ENCODE measurements at places on chromosomes 2 and 18. TPM values are rescaled to one million over a fixed set of nuclear protein-coding genes. Genes with fewer than 3 reads are reported as not detected.

Gene MYCN
- 0.49 TPM for total RNA-seq

Gene ARL5A
- 107 TPM for total RNA-seq

Gene UGT1A8
- not detected for total RNA-seq

Gene PLCL1
- 4.0 TPM for total RNA-seq

Gene ZC3H6
- 9.6 TPM for total RNA-seq

Gene GREB1
- total RNA-seq, result 2.9 TPM

Gene PIEZO2
- 33.2 TPM for total RNA-seq

Gene ORC4
- 121 TPM for total RNA-seq

Gene TMEM163
- 34.6 TPM for total RNA-seq

GRCh38 chr18:70496353-70497294 is 207.8 kb downstream of the SOCS6 start:
- DNase-seq, result no peak
- H3K4me1 ChIP-seq, result no peaks in the 10 kb centered on the region
- H3K27ac ChIP-seq, result no peak overlapping the region
- no peaks in the 10 kb centered on the region for H3K36me3 ChIP-seq

GRCh38 chr2:111930875-111931274 is 32.5 kb downstream of the MERTK start:
- peaks cover 5% of the 10 kb centered on the region for H3K4me1 ChIP-seq
- DNase-seq, result no peak
- H3K27ac ChIP-seq, result no peak overlapping the region

DNA sequence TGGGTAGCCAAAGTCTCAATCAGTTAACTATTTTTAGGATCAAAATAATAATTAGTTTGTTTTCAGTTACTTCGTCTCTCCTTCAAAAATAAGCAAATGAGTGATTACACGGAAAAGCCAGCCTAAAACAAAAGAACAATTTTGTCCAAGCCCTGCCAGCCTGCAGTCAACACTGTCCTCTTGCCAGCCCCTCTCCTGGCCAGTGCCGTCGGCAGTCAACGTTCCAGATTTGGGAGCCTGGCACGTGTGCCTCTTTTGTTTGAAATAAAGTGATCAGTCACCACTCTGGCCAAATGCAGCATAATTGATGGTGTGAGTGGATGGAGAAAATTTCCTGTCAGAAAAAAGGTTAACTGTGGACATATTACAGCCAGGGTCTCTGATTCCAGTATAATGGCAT is 260.6 kb upstream of the SKOR2 start:
- no peak for DNase-seq
- no peaks in the 10 kb centered on the region for H3K4me1 ChIP-seq
- no peaks in the 10 kb centered on the region for H3K27me3 ChIP-seq
- no peak overlapping the region for H3K27ac ChIP-seq
- no peaks in the 10 kb centered on the region for H3K36me3 ChIP-seq

GRCh38 chr2:183606718-183607085 is 482.5 kb downstream of the NUP35 start:
- H3K4me1 ChIP-seq, result no peaks in the 10 kb centered on the region
- DNase-seq, result no peak
- H3K27ac ChIP-seq, result no peak overlapping the region
- no peaks in the 10 kb centered on the region for H3K27me3 ChIP-seq
- H3K36me3 ChIP-seq, result no peaks in the 10 kb centered on the region
- H3K4me3 ChIP-seq, result no peak overlapping the region

- no peak overlapping the region for H3K27ac ChIP-seq
- DNase-seq, result no peak
- no peaks in the 10 kb centered on the region for H3K36me3 ChIP-seq
- no peaks in the 10 kb centered on the region for H3K27me3 ChIP-seq
- no peaks in the 10 kb centered on the region for H3K4me1 ChIP-seq
Observed at GRCh38 chr2:132564065-132564464, 105.9 kb downstream of the LYPD1 start.

DNA sequence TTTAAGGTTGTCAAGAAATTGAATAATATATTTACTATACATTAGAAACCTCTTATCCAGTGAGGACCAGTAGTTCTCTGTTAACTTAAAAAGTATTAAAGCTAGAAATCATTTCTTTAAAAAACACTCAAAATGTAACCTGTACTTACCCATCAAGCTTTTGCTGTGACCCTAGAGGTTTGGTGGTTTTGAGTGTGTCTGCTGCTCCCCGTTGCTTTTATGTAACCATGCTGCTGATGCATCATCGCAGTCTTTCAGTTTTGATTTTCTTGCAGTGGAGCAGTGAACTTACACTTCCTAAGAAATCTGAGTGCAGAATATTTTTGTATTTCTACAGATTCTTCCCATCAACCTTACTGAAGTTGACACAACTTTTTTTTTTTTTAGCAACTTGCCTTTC is 34.2 kb downstream of the MRPS9 start:
- no peak overlapping the region for H3K27ac ChIP-seq
- H3K4me1 ChIP-seq, result peaks cover 4% of the 10 kb centered on the region
- no peak for DNase-seq
- H3K4me3 ChIP-seq, result no peak overlapping the region

DNA sequence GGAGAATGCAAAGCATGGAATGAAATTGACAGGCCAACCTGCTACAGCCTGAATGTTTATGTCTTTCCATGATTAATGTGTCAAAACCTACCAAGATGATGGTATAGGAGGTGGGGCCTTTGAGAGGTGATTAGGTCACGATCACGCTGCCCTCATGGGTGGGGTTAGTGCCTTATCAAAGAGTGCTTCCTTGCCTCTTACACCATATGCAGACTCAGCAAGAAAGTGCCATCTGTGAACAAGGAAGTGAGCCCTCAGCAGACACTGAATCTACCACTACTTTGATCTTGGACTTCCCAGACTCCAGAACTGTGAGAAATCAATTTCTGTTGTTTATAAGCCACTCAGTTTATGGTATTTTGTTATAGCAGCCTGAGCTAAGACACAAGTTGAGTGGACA is 147.5 kb upstream of the BCL2L11 start:
- H3K4me1 ChIP-seq, result no peaks in the 10 kb centered on the region
- no peaks in the 10 kb centered on the region for H3K36me3 ChIP-seq
- H3K27ac ChIP-seq, result no peak overlapping the region
- H3K4me3 ChIP-seq, result no peak overlapping the region
- DNase-seq, result no peak

GRCh38 chr2:101277111-101277510 is 24.4 kb downstream of the CNOT11 start:
- no peak overlapping the region for H3K27ac ChIP-seq
- H3K4me3 ChIP-seq, result no peak overlapping the region
- DNase-seq, result peak; percentile 26
- no peaks in the 10 kb centered on the region for H3K27me3 ChIP-seq

GRCh38 chr18:31513189-31513935 is 15.4 kb downstream of the DSG2 start:
- H3K36me3 ChIP-seq, result no peaks in the 10 kb centered on the region
- H3K27ac ChIP-seq, result no peak overlapping the region
- DNase-seq, result no peak
- no peak overlapping the region for H3K4me3 ChIP-seq

DNA sequence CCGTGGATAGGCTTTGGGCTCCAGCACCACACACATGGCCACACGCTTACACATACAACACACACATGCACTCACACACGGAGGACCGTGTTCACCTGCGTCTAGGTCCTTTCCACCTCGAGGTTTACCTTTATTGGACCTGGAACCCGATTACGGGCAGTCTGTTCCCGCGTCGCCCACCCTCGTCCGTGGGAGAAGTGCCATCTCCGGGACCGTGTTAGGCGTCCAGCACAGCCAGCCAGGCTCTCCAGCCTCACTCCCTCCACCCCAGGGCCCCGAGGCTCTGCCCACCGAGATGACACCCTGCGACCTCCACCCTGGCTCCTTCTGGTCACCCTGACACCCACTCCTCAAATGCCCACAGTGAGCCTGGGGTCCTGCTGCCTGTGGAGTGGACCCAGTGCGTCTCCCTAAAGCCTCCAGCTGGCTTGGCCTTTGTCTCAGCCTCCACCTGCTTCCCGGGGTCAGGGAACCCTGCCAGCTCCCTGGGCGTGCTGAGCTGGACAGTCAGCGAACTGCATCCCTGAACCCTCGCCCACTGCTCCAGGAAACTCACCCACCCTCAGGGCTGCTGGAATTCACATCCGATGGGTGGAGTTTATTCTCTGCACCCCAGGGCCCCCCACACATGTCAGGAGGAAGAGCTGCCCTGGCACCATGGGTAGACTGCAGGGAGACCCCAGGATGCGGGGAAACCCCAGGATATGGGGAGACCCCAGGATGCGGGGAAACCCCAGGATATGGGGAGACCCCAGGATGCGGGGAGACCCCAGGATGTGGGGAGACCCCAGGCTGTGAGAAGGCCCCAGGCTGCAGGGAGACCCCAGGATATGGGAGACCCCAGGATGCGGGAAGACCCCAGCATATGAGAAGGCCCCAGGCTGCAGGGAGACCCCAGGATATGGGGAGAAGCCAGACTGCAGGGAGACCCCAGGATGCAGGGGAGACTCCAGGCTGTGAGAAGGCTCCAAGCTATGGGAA is 33.0 kb downstream of the ADI1 start:
- no peaks in the 10 kb centered on the region for H3K27me3 ChIP-seq
- DNase-seq, result no peak

GRCh38 chr18:79857082-79857671 is 59.4 kb downstream of the KCNG2 start:
- H3K4me1 ChIP-seq, result peaks cover 4% of the 10 kb centered on the region
- DNase-seq, result peak; percentile 69
- no peak overlapping the region for H3K27ac ChIP-seq
- H3K36me3 ChIP-seq, result no peaks in the 10 kb centered on the region
- H3K27me3 ChIP-seq, result no peaks in the 10 kb centered on the region

GRCh38 chr2:168934826-168935225 is 33.7 kb downstream of the G6PC2 start:
- no peak overlapping the region for H3K4me3 ChIP-seq
- DNase-seq, result no peak
- no peaks in the 10 kb centered on the region for H3K27me3 ChIP-seq
- H3K4me1 ChIP-seq, result no peaks in the 10 kb centered on the region
- H3K27ac ChIP-seq, result no peak overlapping the region

GRCh38 chr2:71747559-71747958 is 294.2 kb downstream of the DYSF start:
- peak; percentile 40 for DNase-seq
- H3K36me3 ChIP-seq, result no peaks in the 10 kb centered on the region
- H3K27me3 ChIP-seq, result no peaks in the 10 kb centered on the region
- no peak overlapping the region for H3K4me3 ChIP-seq

- H3K27ac ChIP-seq, result no peak overlapping the region
- no peaks in the 10 kb centered on the region for H3K36me3 ChIP-seq
- no peak overlapping the region for H3K4me3 ChIP-seq
- no peak for DNase-seq
Observed at GRCh38 chr18:13227910-13228309, 9.3 kb downstream of the LDLRAD4 start.

- H3K27me3 ChIP-seq, result no peaks in the 10 kb centered on the region
- peak overlapping the region; percentile 95 for H3K27ac ChIP-seq
- H3K36me3 ChIP-seq, result no peaks in the 10 kb centered on the region
- H3K4me1 ChIP-seq, result peaks cover 2% of the 10 kb centered on the region
Observed at GRCh38 chr2:32947076-32947483, 327 bp downstream of the LTBP1 start.

GRCh38 chr18:48827291-48828193 is 123.2 kb downstream of the SMAD7 start:
- peaks cover 25% of the 10 kb centered on the region for H3K4me1 ChIP-seq
- peak; percentile 94 for DNase-seq
- H3K4me3 ChIP-seq, result no peak overlapping the region
- H3K27ac ChIP-seq, result peak overlapping the region; percentile 75
- H3K27me3 ChIP-seq, result no peaks in the 10 kb centered on the region
- H3K36me3 ChIP-seq, result no peaks in the 10 kb centered on the region

GRCh38 chr2:9297807-9298206 is 91.2 kb downstream of the ASAP2 start:
- no peaks in the 10 kb centered on the region for H3K27me3 ChIP-seq
- DNase-seq, result no peak
- H3K4me3 ChIP-seq, result no peak overlapping the region
